Islet precursor cell (in vitro differentiated cells): ENCODE measurements at places on chromosomes 2 and 18.

DNA sequence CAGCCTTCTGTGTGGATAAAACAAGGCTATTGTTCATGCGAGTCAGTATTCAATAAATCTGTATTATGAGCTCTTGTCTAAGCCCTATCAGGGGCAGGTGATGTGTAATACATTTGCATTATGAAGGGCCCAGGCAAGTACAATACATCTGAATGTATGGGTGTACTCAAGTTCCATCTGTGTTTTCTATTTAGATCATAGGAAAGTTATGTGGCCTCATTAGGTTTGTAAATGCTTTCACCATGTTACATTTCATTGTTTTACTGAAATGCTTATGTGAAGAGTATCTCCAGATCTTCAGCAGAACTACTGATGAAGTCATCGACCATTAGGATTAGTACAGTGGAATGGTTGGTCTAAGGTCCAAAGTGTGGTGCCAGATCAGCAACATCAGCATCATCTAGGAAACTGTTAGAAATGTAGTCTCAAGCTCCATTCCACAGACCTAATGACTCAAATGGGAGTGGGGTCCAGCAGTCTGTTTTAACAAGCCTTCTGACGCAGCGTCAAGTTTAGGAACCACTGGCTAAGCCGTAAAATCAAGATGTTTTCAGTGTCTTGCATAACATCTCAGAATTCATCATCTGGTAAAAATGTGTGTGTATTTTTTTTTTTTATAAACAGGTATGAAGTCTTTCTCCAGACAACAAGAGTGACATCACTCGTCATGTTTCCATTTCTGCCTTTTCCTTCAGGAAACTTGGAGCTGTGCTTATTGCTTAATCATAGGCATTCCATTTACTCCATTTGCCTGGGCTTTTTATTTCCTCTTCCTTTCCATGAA lies 80.5 kb downstream of the LYPD6 start:
- no peak for DNase-seq

- DNase-seq: no peak
These were observed 824.0 kb upstream of the FSHR start for GRCh38 chr2:49978341-49978740.

DNA sequence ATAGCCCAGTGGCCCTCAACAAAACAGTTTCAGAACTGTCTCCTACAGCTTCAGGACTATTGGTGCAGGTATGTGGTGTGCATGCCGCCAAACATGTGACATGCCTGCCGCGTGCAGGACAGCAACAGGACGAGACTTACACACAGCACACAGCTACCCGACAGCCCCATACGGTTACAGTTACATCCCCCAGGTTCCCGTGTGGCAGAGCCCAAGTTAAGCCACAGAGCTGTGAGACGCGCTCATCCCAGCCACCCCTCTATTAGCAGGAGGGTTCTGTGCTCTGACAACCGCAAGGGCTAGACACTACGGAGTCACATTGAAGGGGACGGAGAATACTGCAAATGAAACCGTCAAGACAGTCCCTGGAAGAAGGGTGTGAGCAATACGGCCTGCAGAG lies 16.4 kb upstream of the TUBB6 start:
- DNase-seq: no peak

DNA sequence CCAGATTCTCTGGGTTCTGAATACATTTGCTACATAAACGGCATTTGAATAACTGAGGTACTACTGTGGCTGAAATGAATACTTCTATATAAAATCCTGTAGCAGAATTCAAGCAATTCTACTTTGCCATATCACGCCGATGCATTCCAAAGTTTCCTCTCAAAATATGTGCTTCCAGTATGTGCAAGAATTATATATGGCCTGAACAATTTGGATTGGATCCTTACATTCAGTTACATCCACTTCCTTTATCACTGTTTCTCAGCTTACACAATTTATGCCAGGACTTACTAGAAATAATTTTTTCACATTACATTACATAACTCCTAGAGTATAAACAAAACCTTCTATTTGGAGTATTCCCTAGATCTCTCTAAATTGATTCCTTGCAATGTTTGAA lies 46.3 kb upstream of the STAT4 start:
- no peak for DNase-seq

GRCh38 chr18:64203295-64203694 lies 54.4 kb upstream of the LINC00305 start:
- no peak for DNase-seq
